ENCODE measurements at places on chromosomes 12 and 14. TPM values are rescaled to one million over a fixed set of nuclear protein-coding genes. Genes with fewer than 3 reads are reported as not detected.

The TTC6 gene
- not detected for total RNA-seq

The HOXC13 gene
- total RNA-seq, result not detected

The CACNA1C gene
- 127 TPM for total RNA-seq

- H3K36me3 ChIP-seq, result no peaks in the 10 kb centered on the region
- no peak overlapping the region for H3K27ac ChIP-seq
- DNase-seq, result no peak
- no peaks in the 10 kb centered on the region for H3K4me1 ChIP-seq
- no peaks in the 10 kb centered on the region for H3K27me3 ChIP-seq
- no peak overlapping the region for H3K4me3 ChIP-seq
Measured at GRCh38 chr12:10636611-10637010, 23.2 kb upstream of the MAGOHB start.

DNA sequence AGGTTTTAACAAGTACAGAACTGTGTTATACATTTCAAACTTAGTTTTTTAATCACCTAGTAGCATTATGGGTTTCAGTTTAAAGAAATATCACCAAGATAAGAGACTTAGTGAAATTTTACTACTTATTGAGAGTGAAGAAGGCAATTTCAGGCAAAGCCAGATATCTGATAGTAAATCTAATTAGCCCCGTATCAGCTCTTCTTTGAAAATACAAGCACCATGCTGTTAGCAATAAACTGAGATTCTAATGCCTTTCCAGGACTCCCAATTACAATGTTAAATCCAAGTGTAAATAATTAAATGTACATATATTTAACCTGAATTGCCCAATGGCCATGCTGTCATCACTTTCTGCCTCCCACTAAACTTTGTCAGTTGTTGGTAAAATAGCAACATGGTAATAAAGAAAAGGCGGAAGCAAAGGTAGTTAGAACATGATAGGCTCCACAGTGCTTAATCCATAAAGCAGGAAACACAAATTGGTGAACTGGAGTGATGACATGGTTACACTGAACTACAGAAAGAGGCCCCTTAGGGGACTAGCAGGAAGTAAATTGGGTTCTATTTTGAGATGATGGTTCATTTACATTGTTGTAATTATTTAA is 646.1 kb downstream of the C12orf50 start:
- no peaks in the 10 kb centered on the region for H3K27me3 ChIP-seq
- no peaks in the 10 kb centered on the region for H3K36me3 ChIP-seq
- no peak for DNase-seq
- no peaks in the 10 kb centered on the region for H3K4me1 ChIP-seq

- no peak for DNase-seq
- no peak overlapping the region for H3K27ac ChIP-seq
- no peaks in the 10 kb centered on the region for H3K36me3 ChIP-seq
- H3K27me3 ChIP-seq, result no peaks in the 10 kb centered on the region
- H3K4me3 ChIP-seq, result no peak overlapping the region
Measured at GRCh38 chr14:61577506-61577931, 117.8 kb upstream of the HIF1A start.
